ENCODE measurements at places on chromosomes 12 and 14.

- DNase-seq = no peak
Measured at GRCh38 chr12:118830296-118830695, 151.0 kb upstream of the SRRM4 start.

DNA sequence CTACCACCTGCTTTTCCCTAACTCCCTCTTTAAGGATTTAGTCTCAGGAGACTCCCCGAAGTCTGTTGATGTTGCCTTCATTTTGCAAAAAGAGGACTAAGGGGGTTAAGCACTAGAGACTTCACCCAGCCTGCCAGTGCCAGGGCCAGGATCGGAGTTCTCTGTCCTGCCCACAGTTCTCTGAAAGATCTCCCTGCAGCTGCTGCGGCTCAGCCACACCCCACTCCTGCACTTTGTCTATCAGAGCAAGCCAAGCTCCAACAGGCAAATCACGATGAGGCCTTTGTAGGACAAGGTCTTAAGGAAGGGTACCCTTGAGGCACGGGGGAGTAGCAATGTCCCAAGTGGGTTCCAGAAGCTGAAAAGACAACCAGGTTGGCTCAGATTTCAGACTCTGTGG, 148.8 kb upstream of the EGLN3 start:
- DNase-seq = no peak

DNA sequence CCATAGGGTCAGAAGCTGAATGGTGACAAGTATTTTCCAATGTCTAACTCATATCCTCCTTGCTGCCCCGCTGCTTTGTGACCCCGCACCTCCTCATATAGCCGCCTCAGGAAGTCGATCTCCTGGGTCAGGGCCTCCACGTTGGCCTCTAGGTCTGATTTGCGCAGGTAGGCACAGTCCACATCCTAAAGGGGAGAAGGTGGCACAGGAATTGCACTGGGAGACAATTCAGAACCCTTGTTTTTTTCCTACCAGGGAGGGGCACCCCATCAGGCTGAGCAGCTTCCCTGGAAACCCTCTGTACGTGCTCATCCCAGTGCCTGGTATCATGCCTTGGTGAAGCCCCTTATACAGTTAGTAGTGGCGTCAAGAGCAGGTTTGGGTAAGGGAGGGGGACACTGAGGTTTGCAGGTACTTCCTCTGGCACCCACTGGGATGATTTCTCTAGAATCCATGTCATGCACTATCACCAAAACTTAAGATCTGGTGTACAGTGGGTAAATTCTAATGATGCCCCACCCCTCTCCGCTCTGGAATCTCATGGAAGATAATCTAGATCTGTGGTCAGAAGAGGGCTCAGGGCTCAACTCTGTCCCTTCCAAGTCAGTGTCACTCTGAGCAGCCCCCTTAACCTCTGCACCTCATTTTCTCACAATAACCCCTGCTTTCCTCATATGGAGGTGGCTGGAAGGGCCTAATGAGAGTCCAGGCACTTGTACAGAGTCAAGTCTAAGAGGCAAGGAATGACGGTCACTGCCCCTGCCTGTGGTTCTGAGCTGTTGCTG, 20.1 kb upstream of the KRT86 start:
- no peak for DNase-seq

GRCh38 chr14:64337888-64338615, 43.9 kb upstream of the ESR2 start:
- DNase-seq = no peak

GRCh38 chr12:19761463-19761862, 322.2 kb downstream of the AEBP2 start:
- DNase-seq = no peak

DNA sequence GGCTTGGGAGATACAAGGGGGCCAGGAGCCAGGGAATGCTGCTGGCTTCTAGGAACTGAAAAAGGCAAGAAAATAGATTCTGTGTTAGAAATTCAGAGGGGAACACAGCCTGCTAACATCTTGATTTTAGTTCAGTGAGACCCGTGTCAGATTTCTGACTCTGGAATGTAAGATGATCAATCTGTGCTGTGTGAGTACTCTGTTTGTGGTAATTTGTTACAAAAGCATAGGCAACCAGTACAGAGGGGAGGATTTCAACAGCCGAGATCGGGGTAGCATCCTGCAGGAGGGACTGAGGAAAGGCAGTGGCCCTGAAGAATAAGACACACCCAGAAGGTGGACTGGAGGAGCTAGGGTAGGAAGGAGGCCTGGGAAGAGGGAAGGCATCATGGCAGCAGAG, 410.0 kb upstream of the CCDC196 start:
- DNase-seq = no peak

DNA sequence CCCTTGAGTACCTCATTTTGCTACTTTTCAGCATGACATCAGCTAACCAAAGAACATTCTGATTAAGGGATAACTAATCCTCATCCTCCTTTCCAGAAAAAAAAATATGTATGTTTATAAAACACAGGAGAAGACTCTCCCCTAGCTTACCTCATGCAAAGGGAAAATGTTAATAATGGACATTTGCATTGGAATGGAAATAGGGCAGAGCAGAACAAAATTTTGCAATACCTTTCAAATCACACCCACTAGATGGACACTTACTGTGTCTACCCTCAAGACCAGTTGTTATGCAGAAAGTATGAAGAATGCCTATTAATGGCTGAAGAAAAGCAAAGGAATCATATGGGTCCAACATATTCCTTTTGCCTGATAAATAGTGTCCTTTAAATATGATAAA, 8.9 kb upstream of the SLCO1A2 start:
- DNase-seq = no peak

- DNase-seq = no peak
Measured at GRCh38 chr12:3871356-3871755, 1.8 kb downstream of the PARP11 start.

DNA sequence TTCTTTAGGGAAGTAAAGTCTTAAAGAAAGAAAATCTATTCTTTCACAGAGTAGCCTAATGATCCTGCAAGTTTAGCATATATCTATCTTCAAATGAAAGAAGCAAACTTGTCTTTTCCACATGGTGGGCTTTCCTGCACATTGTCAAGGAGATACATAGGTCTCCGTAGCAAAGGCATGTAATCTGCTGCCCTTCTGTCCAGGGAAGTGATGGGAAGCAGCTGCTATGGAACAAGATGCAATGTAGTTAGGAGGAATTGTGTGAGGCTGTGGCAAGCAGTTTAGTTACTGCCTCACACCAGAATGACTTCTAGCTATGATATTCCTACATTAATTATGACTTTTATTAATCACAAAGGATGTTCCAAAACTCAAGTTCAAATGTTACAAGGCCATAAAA, 174.4 kb downstream of the PDZRN4 start:
- no peak for DNase-seq

GRCh38 chr14:94320243-94320642, 2.9 kb downstream of the SERPINA6 start:
- DNase-seq = no peak

GRCh38 chr12:21725731-21726130, 48.8 kb downstream of the KCNJ8 start:
- no peak for DNase-seq

GRCh38 chr14:51180577-51180976, 59.5 kb upstream of the TMX1 start:
- DNase-seq = no peak

DNA sequence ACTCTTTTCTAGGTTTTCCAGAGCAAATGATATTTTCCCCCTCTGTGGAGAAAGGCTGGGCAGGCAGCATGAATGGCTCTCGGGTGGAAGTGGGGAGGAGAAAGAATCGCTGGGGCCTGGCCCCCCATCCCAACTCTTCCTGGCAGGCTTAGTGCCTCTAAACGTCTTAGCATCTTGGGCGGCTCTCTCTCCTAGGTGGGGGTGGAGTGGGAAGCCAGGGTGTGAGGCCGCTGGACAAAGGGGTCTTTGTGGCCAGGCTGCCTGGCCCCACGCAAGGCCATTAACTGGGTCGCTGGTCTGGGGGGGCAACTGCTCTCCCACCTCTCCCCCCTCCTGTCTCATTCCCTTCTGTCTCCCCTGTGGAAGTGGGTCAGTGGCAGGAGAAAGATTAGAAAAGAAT, 4.7 kb downstream of the LRP1-AS start:
- no peak for DNase-seq

DNA sequence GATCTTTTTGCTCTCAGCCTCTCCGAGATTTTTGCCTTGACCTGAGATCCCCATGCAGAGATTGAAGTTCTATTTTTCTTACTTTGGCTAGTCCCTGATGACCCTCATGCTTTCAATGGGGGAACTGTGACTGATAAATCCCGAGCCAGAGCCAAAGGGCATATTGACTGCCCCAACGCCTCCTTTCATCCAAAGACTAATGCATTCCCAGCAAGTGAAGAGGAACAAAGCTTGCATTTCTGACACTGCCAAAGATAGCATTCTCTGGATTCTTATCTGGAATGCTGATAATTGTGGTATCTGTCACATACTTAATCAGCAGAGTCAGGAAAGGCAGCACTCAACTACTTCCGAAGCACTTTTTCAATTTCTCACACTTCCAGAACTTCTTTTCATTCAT, 152.3 kb upstream of the EGLN3 start:
- no peak for DNase-seq

DNA sequence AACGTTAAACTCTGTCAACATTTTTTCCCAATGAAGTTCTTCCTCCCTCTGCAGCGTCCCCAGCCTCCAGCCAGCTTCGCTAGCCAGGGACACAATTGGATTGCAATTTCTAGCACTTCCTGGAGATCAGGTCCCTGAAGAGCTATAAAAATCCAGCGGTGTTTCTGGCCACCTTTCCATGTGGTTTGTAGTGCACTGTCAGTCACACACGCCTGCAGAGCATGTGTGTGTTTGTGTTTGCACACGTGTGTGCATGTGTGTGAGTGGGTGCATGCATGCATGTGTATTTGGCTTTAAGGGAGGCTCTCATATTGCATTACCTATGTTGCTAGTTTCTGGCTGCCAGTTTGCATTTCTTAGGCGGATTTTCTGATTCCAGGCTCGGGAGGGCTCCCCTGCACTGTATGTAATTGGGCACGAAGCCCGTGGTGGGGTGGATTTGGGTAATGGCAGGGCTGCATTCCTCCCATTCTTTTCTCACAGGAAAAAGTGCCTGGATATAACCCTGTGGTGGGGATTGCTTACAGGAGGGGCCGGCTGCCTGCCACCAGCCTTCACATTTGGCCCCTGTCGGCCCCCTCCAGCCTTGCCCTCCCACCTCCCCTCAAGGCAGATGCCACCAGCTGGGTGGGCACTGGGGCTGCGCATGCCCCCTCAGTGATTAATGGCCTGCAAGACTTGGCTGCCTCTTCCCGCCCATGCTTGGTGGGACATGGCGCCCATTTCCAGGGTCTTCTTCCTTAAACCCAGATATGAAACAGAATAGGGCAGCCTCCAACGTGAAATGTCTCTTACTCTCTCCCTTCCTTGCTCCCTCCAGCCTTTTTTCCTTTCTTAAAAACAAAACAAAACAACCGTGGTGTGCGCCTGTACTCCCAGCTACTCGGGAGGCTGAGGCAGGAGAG, 74.0 kb downstream of the TSPAN9 start:
- DNase-seq = no peak

Measured in activated gamma-delta T cell treated with Interleukin-2 at 50 U/mL for 16 hours (primary cell).